ENCODE measurements at places on chromosomes 1 and 21.

- no peak for DNase-seq
These were observed 51.7 kb upstream of the PALMD start for GRCh38 chr1:99594205-99594604.

GRCh38 chr1:95195046-95195445 is 39.0 kb upstream of the RWDD3 start:
- no peak for DNase-seq

GRCh38 chr1:116514708-116515525 is 55.9 kb downstream of the CD58 start:
- DNase-seq: no peak

DNA sequence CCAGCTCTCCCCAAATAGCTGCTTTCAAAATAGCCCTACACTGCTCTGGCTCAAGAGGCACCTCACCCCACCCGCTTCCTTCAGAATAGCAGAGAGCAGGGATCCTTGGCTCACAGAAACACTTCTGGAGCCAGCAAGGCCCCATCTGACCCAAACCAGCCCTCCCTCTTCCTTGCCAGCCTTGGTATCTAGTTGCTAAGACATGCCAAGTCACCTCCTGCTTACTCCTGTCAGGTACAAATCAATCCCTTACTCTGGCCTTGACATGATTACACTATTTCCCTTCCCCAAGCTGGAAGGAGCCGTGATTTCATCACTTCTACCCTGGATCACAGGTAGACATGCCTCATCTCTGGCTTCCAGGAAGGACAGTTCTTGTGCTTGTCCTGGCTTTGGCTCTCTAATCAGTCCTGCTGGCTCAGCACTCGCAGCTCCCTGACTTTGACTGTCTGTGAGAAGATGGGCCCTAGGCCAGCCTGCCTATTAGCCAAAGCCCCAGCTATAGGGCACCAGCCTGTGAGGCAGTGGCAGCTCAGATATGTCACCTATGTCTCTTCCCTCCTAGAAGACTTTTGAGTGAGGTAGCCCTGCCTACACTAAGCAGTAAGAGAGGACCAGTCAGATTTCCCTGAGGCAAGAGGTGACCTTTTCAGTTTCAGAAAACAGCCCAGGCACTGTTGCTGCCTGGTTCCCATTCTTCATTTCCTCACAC is 8.9 kb upstream of the MUTYH start:
- DNase-seq: no peak

DNA sequence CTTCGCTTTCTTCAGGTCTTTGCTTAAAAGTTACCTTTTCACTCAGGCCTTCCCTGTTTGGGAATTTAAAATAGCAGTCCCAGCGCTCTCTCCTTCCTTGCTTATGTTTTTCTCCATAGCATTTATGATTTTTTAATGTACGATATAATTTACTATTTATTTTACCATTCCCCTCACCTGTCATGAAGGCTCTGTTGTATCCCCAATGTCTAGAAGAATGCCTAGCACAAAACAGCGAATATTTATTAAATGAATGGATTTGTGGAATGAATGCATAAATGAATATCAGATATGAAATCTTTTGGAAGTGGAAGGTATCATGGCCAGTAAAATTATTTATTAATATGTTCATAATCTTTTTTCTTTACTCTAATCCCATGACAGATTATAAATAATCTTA is 402 bp upstream of the OSBPL9 start:
- DNase-seq: no peak

- no peak for DNase-seq
These were observed 59.8 kb downstream of the KDM1A start for GRCh38 chr1:23079025-23079424.

DNA sequence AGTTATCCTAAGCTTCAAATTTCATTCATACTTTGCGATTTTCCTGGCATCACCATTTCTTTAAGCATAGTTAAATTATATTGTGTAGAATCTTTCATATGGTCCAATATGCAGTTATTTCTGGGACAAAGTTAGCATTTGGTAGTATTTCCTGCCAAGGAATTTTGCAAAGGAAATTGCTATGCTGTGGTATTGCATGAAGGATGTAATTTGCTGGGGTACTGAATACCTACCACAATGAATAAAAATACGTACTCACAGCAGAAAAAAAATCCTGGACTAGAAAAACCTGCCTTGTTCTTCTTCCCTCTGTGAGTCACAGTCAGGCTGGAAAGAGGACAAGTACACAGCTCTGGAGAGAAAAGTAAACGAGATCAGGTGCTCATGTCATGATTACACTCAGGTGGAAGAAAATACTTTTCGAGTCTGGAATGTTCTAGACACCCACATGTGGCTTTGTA is 241.2 kb downstream of the PTBP2 start:
- DNase-seq: no peak

GRCh38 chr1:27300341-27301051 is 21.5 kb upstream of the TMEM222 start:
- DNase-seq: peak; percentile 58

DNA sequence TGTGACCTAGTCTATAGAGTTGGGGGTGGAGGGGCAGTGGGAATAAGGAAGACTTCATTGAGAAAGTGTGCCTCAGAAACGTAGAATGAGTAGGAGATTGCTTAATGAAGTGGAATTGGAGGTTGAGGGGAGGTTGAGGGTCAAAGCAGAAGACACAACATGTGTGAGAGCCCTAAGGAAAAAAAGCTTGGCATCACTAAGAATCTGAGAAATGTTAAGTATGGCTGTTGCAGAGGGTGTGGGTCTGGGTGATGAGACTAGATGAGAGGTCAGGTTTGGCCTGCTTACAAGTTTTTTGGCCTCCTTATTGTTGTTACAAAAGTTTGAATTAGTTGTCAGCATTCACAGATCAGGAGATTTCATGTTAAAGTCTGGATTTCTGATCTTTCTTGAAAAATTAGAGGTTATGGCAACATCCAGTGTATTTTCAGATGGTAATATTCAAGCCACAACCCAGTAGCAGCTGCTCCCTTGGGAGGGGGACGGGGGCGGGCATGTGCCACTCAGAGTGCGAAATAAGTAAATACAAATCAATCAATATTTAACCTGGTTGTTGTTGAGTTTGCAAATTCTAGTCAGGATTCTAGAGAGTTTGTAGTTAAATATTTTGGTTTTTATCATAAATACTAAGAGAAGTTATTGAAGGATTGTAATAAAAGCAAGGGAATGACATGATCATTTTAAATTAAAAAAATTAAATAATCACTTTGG is 4.3 kb downstream of the MAN1A2 start:
- no peak for DNase-seq

DNA sequence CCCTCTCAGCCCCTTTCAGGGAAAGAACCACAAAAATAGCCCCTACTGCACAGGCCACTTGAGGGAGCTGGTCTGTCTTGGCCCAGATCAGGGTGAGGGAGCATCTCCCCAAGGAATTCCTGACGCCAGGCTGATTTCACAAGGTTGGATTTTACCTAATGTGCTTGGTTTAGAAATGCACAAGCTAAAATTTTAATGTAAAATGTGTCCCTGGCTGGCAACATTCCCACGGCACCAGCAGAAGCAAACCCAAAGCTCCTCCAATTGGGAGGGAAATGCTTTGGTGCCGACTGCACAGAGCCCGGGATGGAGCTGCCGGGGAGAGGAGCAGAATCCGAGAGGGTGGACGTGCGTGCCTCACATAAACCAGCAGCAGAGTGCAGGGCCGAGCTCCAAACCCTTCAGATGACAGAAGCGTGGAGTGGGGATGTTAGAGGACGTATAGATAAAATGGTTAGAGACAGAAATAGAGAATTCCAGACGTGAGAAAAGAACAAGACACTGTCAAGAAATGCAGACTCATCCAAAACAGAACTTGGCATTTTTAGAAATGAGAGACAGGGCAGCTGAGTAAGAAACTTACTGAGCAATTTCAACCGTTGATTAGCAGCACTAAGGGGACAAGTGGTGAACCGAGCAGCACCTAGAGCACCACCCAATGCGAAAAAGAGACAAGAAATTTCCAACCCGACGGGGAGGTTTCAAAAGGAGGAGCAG is 41.6 kb upstream of the TMEM52 start:
- no peak for DNase-seq

GRCh38 chr1:14057640-14058039 is 357.7 kb downstream of the PRDM2 start:
- no peak for DNase-seq

DNA sequence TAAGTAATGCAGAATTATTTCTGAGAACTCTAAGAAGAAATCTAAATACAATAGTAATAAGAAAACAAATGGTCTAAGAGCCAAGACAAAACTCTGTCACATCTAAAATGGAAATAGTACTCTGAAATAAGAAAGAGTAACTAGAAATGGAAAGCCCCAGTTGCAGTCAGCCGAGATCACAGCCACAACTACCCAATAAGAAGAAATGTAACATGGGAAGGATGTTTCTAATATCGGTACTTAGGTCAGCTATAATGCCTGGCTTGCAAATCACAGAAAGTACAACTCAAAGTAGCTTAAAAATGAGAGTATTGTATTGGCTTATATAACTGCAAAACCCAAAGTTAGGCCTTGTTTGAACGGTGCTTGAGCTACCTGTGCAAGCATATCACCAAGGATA is 58.6 kb upstream of the USP25 start:
- no peak for DNase-seq

DNA sequence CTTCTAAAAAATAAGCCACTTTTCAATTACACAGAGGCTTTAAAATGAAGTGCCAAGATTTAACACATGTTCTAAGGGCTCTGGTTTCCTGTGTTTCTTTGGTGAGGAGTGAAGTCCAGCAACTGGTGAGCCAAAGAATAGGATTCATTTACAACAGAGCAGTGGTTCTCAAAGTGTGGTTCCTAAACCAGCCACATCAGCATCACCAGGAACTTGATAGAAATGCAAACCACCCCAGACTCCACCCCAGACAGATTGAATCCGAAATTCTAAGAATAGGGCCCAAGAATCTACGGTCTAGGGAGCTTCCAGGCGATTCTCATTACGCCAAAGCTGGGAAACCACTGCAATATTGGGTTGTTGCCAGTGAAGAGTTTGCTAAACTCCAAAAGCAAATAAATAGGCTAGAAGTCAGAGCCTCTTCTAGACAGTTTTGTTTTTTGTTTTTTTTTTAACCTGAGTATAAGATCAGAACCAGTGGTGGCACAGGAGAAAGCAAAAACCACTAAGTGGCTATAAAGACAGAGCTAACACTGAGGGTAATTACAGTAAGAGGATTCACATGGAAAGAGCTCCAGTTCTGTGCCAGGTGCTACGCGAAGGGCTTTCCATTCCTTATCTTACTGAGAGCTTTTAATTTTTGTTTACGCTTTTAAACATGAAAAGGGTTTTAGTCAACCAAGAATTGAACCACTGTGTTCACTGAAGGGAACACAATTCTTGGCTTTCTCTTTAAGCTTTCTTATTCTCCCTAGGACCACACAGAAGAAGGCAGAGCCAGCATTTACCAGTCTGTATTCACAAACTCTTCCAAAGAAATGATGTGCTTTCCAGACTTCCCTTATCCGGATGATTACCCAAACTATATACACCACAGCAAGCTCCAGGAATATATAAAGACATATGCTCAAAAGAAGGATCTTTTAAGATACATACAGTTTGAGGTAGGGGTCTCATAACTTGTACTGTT is 42.4 kb upstream of the FMO2 start:
- DNase-seq: no peak
